ENCODE measurements at places on chromosomes 12 and 14. TPM values are rescaled to one million over a fixed set of nuclear protein-coding genes. Genes with fewer than 3 reads are reported as not detected.

DNA sequence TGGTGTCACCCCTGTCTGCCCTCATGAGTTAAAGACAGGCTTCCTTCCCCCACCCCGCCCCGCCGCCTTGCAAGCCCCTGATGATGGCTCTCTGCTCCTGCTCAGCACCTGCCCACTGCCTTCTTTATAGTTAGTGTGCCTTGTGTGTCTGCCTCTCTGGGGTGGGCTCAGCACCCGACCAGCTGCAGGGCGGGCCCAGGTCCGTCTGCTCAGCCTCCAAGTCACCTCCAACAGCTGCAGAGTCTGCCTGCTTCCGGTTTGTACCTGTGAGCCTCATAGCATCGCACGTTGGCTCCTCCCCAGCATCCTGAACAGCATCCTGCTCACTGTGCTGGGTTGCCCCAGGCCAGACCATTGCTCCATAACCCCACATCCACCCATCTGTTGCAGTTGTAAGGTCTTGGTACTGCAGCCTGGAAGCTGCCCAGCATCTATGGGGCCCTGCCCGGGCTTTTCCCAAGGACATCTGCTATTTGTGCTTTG lies 3.5 kb downstream of the TGFB3 start:
- no peak for DNase-seq

DNA sequence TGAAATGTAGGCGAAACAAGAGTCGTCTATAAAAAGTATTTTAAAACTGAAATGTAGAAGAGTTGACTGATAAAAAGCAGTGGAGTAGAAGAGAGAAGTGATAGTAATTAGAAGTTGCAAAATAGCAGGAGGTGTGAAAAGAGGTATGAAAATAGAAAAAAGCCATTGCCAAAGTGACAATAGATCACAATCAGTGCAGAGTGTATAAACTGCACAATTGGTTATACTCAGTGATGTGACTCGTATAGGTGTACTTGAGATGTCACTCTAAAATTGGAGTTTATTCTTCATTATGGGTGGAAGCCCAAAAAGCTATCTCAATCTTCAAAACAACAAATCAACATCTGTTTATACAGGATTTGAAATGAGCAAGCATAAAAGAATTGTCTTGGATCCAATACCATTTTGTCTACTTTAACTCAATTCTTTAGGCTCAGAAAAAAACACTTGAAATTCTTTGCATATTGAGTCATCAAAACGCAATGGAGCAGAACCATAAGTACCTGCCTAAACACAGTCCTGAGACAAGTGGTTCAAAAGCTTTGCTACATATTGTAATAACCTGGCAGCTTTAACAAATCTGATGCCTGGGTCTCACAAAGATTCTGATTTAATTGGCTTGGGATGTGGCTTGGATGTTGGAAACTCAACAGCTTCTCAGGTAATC lies 8.8 kb downstream of the IKBIP start:
- no peak for DNase-seq

- no peak for DNase-seq
Measured at GRCh38 chr12:67388331-67389138, 119.4 kb downstream of the CAND1 start.

DNA sequence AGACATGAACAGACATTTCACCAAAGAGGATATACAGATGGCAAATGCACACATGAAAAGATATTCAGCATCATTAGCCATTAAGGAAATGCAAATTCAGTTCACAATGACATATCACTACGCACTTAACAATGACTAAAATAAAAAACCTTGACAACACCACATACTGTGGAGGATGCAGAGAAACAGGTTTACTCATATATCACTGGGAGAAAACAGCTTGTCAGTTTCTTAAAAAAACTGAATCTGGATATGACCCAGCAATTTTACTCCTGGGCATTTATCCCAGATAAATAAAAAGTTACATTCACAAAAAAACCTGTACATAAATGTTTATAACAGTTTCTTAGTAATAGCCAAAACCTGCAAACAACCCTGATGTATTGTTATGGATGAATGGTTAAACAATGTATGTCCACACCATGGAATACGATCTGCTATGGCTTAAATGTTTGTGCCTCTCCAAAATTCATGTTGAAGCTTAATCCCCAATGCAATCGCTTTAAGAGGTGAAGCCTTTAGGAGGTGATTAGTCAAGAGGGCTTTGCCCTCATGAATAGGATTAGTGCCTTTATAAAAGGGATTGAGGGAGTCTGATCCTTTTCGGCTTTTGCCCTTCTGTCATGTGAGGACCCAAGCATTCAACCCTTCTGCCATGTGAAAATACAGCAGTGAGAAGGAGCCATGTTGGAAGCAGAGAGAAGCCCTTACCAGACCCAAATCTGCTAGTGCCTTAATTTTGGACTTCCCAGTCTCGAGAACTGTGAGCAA lies 36.0 kb upstream of the PPP4R3A start:
- no peak for DNase-seq

GRCh38 chr12:124780752-124781685 lies 82.6 kb downstream of the SCARB1 start:
- no peak for DNase-seq

GRCh38 chr14:27686137-27686536 lies 1080.5 kb upstream of the FOXG1 start:
- DNase-seq: no peak

DNA sequence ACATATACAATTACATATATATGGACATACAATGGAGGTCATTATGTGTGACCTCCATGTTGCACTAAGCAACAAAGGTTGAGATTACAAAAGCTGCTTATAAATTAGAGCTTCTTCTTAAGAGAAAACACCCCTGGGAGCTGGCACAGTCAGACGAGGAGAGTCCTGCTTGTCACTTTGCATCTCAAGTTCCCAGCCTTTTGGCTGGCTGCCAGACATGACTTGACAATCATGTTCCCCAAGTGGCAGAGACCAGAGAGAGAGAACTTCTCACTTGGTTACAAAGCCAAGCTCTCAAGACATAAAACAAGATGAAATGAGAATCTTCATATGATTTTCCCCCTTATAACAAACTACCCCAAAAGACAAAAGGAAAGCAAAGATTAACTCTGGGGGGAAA lies 8.5 kb upstream of the SYNJ2BP start:
- no peak for DNase-seq

DNA sequence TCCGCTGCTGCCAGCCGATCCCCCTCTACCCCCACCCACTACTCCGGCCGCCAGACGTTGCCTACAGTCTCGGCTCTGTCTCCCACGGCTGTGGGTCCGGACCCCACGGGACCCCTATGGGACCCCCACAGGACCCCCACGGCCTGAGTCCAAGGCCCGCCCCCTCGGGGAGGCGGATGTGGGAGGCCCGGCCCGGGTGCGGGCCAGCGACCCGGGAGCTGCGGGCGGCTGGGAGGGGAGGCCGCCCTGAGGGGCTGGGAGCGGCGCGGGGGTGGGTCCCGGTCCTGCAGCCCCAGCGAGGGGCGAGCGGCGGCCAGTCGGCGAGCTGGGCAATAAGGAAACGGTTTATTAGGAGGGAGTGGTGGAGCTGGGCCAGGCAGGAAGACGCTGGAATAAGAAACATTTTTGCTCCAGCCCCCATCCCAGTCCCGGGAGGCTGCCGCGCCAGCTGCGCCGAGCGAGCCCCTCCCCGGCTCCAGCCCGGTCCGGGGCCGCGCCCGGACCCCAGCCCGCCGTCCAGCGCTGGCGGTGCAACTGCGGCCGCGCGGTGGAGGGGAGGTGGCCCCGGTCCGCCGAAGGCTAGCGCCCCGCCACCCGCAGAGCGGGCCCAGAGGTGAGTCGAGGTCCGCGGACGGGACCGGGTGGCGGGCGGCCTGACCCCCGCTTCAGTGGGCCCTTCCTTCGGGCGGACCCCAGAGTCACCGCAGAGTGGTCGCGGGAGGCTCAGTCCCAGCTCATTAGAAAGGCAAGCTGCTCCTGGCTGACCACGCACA lies at the start of gene ACVRL1:
ACVRL1 (plus strand) TSS at position 422 of the 773 bp plus-strand sequence. CDS start 4,971 bp downstream, outside the sequence.
- DNase-seq: no peak

DNA sequence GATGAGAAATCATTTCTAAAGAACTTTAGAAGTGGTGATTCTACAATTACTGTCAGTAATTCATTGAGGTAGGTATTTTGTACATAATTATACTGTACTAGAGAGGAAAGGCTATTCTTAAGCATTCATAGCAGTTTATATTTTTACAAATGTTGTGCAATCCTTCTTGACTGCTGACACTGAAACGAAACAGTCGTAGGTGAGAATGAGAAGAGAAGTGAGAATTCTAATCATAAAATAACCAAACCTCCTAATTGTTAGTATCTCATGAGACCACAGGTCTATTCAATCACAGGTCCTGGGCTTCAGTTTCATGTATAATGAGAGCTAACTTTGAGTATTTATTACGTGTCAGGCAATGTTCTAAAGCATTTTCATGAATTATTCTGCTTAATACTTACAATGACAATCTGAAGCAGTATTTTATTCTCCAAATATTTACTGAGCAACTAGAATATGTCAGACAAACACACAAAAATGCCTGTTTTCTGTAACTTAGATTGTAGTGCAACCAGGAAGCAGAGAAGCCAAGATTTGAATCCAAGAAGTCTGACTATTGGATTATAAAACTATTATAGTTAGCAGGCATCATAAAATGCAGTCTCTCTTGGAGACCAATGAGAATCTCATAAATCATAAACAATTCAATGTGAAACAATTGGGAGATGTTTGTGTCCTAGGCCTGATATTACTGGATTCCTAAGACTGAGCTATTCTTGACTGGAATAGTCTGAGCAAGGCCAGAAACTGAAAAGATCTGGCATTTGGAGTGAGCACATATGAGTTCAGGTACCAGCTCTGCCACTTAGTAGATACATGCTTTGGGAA lies 24.3 kb downstream of the RERG start:
- DNase-seq: no peak

DNA sequence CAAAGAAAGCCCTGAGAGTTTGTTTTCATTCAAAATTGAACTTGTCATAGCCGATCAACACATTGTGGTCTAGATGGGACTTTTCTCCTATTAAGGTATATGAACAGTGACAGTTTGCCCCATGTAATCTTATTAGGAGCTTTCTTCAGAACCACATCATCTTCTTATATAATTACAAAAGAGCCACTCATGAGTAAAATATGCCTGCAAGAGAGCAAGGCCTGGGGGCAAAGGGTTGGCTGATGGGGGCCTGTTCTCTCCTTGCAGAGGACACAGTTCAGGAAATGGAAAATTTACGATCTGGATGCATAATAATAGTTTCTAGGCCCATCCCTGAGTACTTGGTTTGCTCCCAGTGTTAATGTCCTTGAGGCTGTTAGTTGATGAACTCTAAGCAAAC lies 87.8 kb downstream of the FLRT2 start:
- DNase-seq: no peak

DNA sequence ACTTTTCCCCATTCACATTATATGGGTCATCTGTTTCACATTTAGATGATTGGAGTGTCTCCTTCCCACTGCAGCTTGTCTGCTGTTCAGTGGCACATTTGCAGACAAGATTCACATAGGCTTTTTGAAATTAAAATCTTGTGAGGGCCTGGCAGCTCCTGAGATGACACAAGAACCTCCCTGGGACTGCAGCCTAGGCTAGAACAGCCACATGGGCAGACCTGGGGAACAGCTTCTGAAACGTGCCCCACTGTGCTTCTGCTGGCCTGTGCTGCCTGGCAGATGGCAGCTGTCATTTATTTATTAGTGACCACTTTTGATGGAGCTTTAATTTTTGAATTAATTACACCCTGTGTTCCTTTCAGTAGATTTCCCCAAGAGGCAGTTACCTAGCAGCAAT lies 137.4 kb downstream of the GRIP1 start:
- no peak for DNase-seq

GRCh38 chr14:53948205-53948884 lies 8.3 kb downstream of the BMP4 start:
- DNase-seq: no peak

- no peak for DNase-seq
Measured at GRCh38 chr12:50338920-50339645, 55.8 kb upstream of the LIMA1 start.

DNA sequence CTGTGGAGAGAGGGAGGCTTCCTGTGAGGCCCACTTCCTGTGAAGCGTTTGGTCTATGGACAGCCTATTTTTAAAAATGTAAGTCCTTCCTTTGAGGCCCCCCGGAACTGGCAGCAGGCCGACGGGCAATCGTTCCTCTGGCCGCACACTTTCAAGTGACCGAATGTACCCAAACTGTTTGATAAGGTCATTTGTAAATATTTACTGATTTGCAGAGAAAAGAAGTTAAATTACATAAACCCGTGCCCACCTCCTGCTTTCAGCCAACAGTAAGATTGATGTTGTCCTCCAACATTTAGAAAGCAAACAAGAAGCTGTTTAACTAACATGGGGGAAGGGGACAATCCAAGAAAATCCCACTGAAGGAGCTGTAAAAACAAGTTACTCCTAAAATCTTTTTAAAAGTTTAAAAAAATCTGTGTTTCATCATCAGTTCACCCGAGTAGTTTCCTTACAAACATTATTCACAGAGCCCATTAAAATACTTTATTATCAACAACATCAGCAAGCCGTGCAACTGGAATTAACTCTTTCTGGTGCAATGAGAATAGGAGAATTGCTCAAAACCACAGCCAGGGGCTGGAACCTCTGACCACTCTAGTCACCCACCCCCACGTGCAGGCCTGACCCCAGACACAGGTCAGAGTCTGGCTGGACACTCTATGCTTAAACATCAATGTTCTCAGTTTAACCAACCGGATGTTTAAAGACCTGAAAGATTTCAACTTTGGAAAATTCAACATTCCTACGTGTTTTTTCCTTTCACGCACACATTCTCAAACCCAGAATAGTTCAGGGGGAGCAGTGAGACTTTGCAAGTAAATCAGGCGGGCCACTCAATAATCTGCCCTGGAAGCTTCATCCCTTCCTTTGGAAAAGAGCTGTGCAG lies 65.3 kb downstream of the FOXN3 start:
- DNase-seq: peak; percentile 43

DNA sequence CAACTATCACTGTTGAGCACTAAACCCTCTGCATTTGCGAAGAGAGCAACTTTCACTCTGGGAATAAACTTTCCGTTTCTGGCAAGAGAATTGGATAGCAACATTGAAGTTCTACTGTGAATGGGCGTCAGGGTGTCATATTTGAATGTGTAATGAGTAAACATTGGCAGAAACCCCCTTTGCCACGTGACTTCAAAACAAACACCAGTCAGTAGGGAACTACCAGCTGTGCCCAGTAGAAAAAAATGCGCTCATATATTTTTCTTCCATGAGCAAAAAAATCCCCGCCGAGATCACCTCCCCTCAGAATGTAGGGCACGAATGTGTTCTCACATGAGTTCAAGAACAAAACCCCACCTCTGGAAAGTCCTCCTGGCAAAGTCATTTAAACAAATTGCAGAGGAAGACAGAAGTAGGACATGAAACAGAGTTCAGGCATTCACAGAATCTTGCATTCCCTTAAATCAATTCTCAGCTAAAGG lies 80.6 kb downstream of the BTG1 start:
- no peak for DNase-seq

DNA sequence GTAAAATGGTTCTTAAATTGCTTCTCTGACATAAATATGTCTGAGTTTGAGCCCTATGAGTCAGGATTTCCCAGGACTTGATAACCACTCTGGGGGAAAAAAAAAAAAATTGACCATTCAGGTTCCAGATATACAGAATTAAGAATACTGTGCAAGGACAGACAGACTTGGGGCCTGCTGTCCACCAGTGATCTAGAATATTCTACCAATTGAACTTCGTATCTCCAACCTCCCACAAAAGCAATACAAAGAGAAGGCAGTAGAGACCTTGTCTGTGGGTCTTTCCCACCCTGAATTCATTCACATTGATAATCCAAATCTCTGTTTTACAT lies 4.1 kb downstream of the SINHCAF start:
- no peak for DNase-seq

The KRT71 gene
- polyA plus RNA-seq: not detected

The HNF1A gene
- polyA plus RNA-seq: 0.22 TPM

The NTS gene
- polyA plus RNA-seq: 4.0 TPM

The DLK1 gene
- polyA plus RNA-seq: 6.5 TPM

The TAS2R7 gene
- not detected for polyA plus RNA-seq

The SLC17A8 gene
- 0.44 TPM for polyA plus RNA-seq

The PRDM4 gene
- 44.9 TPM for polyA plus RNA-seq

The ZFHX2 gene
- polyA plus RNA-seq: 7.1 TPM

The CPNE6 gene
- polyA plus RNA-seq: not detected

The WNT1 gene
- polyA plus RNA-seq: not detected
